CD4-positive, alpha-beta T cell treated with Interferon gamma for 1 hour (primary cell): ENCODE measurements at places on chromosomes 1 and 21.

GRCh38 chr1:73899311-73899710 is 298.7 kb downstream of the LRRIQ3 start:
- DNase-seq: no peak

GRCh38 chr21:29940991-29941390 is 1.2 kb upstream of the GRIK1 start:
- no peak for DNase-seq

- DNase-seq: no peak
These were observed 124.9 kb upstream of the BACE2 start for GRCh38 chr21:41043014-41043413.

- no peak for DNase-seq
These were observed 49.4 kb downstream of the NID1 start for GRCh38 chr1:236015539-236015938.

DNA sequence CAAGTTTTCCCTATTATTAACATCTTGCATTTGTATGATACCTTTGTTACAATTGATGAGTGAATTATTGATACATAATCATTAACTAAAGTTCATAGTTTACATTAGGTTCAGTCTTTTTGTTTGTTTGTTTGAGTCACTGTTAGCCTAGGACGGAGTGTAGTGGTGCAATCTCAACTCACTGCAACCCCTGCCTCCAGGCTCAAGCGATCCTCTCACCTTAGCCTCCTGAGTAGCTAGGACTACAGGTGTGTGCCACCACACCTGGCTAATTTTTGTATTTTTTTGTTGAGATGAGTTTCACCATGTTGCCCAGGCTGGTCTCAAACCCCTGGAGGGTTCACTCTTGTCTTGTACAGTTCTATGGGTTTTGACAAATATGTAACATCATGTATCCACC is 33.9 kb upstream of the PGM1 start:
- no peak for DNase-seq

- no peak for DNase-seq
These were observed 123.9 kb downstream of the SMYD3 start for GRCh38 chr1:246383239-246383589.

GRCh38 chr1:228305721-228306152 is 97.9 kb downstream of the OBSCN start:
- DNase-seq: no peak

GRCh38 chr1:161935264-161935663 is 88.4 kb downstream of the OLFML2B start:
- no peak for DNase-seq

GRCh38 chr1:55214212-55214933 is 791 bp downstream of the USP24 start:
- peak; percentile 31 for DNase-seq

GRCh38 chr1:172449585-172450523 is 6.0 kb upstream of the PIGC start:
- peak; percentile 35 for DNase-seq

- no peak for DNase-seq
These were observed 65.7 kb downstream of the KIF26B start for GRCh38 chr1:245220381-245220985.

- no peak for DNase-seq
These were observed 33.6 kb upstream of the GNG5 start for GRCh38 chr1:84539972-84540371.

DNA sequence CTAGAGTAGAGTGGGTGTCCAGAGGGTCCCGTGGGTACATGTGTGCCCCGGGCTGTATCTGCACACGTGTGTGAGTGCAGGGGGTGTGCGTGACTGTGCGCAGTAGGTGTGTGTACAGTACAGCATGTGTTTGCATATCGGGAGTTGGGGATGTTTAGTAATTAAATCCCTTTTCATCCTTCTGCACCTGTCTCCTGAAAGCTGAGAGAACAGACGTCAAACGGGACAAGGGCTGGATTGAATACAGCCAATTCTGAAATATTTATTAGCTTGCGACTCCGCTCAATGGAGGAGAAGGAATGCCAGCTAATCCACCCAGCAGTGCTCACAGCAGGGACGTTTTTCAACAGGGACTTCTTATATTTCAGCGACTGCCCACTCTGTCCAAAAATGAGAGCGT is 44.7 kb upstream of the CASZ1 start:
- no peak for DNase-seq

- no peak for DNase-seq
These were observed 70.7 kb downstream of the KCNJ6 start for GRCh38 chr21:37845535-37845934.

DNA sequence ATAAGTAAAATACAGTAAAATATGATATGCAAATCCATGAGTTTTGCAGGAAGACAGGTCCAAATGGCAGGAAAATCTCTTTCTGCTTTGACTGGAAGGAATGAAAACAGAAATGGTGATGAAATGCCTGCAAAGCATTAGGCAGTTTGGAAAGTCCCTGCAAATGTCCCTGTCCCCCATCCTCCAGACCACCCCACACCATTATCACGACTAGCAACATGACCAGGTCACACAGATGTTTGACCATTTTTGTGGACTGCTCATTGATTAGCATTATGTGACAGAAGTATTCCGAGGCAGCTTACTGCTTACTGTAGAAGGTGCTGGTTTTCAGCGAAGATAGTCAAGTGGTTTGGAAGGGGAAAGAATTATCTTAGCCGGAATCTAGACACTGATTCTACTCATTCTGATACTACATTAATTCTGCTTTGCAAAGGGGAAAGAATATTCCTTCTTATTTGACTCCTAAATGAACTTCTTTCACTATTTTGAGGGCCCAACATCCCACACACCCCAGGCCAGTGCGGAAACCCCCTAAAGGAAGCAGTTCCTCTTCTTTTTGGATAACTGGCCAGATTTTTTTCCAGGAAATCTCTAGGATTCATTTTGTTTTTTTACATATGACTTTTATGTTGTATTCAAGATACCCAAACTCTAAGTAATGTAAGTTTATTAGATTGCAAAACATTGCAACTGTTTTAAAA is 9.5 kb upstream of the CR2 start:
- no peak for DNase-seq

- DNase-seq: no peak
These were observed 9.5 kb downstream of the CD48 start for GRCh38 chr1:160702100-160702499.

- no peak for DNase-seq
These were observed 60.4 kb upstream of the C1orf53 start for GRCh38 chr1:197841883-197842553.

GRCh38 chr1:55387145-55387544 is 172.0 kb upstream of the USP24 start:
- no peak for DNase-seq

DNA sequence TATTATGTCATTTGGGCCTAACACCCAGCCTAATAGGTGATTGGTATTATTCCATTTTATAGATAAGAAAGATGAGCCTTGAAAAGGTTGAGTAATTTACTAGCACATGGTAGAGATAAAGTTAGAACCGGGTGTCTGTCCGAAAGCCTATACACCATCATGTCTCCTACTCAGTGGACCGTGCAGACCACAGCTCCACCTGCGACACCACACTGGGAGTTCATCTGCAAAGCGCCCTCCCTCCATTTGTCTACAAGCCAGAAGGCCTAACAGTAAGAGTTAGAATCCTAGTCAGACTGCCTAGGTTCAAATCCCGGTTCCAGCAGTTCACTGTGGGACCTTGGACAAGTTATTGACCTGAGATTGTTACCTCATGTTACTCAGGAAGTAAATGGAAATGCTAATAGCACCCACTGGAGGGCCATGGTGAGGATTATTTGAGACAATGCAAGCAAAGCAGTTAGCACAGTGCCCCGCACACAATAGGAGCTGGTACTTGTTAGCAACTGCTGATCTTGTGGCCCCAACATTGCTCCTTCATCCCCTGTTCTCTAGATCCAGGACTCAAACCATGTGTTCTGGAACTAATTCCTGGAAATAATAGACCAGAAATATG is 20.5 kb downstream of the ARMH1 start:
- peak; percentile 11 for DNase-seq

GRCh38 chr1:38498686-38499085 is 360.9 kb downstream of the RRAGC start:
- no peak for DNase-seq

DNA sequence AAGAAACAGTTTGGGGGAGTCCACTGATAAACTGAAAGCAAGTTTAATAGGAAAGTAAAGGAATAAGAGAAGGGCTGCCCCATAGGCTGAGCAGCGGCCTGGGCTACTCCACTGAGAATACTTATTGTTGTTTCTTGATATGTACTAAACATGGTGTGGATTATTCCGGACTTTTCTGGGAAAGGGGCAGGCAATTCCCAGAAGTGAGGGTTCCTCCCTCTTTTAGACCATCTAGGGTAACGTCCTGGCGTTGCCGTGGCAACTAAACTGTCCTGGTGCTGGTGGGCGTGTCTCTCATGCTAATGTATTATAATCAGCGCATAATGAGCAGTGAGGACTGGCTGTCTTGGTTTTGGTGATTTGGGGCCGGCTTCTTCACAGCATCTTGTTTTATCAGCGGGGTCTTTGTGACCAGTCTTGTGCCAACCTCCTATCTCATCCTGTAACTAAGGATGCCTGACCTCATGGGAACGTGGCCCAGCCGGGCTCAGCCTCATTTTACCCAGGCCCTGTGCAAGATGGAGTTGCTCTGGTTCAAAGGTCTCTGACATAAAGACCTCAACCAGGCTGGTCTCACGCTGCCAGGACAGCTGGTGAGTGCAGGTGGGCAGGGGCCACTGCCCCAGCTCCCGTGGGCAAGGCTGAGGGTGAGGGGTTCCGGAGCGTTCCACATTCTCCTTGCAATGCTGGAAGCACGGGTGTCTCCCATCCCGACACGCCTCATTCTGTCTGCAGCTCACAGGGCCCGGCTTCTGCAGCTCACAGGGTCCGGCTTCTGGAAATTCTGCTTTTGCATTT is 19.6 kb upstream of the C1orf159 start:
- DNase-seq: no peak

DNA sequence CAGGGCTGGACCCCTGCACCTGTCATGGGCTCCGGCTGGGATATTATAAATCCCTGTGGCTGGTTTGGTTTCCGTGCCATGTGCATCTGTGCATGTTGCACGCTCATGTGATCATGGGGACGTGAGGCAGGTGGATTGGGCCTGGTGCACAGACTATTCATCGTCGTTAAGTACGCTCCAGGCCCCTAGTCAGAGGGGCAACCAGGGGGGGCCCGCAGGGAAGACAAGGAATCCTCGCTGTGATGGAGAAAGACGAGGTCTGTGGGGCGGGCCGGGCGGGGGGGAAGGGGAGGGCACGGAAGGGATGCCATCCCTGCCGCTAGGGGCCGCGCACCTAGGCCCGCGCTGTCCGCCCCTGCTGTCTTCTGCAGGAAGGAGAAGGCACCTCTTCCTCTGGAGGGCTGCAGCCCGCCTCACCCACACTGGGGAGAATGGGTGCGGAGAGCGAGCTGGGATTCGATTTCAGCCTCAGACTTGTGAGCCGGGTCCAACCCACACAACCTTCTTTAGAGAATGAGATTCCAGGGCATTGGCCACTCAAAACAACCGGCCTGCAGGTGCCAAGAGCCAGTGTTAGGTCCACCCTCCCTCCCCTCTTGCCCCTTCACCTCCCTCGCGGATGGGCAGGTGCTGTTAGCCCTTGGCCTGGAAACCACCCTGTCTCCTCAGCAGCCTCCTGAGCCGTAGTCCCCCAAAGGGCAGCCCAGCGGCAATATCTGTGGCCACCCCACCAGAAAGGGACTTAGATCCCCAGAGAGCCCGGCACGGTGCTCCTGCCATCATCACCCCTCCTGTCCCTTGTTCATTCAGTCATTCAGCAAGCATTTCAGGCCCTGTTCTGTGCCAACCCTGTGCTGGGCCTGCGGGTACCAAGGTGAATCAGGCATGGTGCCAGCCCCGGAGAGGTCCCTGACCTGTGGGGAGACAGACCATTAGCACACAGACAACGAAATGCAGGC is 950 bp upstream of the LRP8 start:
- no peak for DNase-seq

GRCh38 chr1:7303554-7304317 is 467.4 kb upstream of the VAMP3 start:
- DNase-seq: no peak

GRCh38 chr1:246295340-246295739 is 211.7 kb downstream of the SMYD3 start:
- DNase-seq: no peak

GRCh38 chr1:242639104-242639503 is 114.6 kb upstream of the PLD5 start:
- no peak for DNase-seq

DNA sequence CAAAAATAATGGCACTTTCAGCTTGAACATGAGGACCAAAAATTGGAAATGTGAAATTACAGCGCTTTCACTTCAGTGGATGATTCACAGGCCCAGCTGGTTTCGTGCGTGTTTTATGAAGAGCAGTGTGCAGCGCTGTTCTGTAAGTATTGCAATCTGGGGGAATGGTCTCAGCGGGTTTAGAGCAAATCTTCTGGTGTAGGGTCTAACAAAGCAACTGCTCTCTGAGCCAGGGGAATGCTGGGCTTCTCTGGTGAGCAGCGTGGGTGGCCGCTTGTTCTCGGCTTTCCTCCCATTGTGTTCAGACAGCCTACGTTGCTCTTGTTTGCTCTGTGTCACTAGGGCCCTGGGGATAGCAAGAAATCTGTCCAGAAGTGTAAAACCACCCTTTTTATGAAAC is 42.4 kb upstream of the GADD45A start:
- DNase-seq: no peak

DNA sequence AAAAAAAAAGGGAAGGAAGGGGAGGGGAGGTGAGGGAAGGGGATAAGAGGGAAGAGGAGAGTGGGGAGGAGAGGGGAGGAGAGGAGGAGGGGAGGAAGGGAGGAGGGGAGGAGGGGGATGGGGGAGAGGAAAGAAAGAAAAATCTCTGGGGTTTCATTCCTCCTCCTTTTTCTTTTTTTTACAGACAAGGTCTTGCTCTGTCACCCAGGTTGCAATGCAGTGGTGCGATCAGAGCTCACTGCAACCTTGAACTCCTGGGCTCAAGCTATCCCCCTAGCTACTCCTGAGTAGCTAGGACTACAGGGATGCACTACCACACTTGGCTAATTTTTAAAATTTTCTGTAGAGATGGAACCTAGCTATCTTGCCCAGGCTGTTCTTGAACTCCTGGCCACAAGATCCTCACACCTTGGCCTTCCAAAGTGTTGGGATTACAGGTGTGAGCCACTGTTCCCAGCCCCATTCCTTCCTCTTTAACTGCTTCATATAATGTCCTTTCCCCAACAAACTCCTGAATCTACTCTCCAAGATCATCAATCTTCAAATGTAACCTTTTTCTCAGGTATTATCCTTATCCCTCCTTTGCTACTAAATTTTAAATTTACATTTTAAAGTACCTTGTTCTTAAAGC is 23.2 kb downstream of the GON4L start:
- DNase-seq: no peak

GRCh38 chr21:40160911-40161310 is 293.7 kb downstream of the PCP4 start:
- DNase-seq: no peak

DNA sequence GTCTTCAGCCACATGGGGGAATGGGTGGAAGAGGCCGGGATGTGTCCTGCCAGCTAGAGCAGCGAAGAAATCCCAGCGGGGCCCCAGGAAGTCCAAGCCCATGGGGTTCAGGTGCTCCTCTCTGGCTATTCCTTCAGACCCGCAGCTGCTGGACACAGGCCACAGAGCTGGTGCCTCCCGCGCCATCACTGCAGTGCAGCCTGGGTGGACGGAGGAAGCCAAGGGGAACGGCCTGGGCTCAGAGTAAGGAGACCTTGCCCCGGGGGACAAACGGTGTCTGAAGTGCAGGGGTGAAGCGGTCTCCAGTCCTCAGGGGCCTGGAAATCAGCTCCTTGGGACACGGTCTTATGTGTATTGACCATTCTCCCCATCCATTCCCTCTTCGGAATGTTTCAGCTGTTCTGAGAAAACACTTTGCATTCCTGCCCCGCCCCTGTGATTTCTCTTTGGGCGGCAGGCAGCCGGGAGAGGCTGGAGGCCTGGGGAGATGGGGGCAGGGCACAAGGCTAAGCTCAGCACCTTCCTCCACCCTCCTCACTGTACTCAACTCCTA is 18.4 kb downstream of the MTHFR start:
- DNase-seq: no peak
